ENCODE measurements at places on chromosomes 1 and 21.

DNA sequence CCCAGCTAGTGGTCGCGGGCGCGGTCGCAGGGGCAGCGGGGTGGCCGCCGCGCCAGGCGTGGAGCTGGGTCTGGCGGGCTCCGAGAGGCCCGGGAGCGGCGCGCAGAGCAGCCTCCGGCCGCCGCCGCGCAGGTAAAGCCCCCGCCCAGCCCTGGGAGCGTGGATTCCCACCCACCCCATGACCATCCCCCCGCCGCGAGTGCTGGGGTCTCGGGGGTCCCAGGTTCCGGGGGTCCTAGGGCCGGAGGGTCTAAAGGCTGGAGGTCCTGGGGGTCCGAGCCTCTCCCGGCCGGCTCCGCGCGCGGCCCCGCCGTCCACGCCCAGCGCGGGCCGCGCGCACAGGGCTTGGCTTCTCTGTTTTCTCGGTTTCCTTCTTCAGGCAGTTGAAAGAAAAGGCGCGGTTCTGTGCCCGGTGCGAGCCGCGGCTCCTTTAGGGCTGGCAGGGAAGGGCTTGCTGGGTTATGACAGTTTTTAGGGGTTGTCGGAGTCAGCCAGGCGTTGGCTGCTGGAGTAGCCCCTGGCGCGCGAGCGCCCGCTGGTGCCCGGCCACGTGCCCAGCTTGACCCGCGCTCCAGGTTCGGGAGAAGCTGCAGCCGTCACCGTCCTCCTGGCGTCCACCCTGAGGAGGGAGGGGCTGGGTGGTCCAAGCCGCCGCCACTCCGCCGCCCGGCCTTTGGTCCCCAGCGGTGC, 359 bp downstream of the LRRC3 start:
- no peak for DNase-seq

DNA sequence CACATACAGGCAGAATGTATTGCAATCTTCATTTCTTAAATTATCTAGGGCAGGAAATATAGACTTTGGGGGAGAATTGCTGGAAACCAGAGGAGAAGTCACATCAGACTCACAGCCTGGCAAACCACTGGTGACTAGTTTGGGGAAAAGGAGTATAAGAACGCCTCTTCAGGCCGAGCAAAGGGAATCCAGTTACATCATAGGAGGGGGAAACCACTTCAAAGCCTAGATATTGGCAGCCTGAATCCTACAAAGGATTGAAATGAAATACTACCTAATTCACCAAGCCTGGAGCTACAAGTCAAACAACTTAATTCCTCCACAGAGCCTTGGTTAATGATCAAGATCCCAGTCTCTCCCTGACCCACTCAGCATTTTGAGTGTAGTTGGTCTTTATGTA, 121.7 kb downstream of the SLC30A10 start:
- no peak for DNase-seq

DNA sequence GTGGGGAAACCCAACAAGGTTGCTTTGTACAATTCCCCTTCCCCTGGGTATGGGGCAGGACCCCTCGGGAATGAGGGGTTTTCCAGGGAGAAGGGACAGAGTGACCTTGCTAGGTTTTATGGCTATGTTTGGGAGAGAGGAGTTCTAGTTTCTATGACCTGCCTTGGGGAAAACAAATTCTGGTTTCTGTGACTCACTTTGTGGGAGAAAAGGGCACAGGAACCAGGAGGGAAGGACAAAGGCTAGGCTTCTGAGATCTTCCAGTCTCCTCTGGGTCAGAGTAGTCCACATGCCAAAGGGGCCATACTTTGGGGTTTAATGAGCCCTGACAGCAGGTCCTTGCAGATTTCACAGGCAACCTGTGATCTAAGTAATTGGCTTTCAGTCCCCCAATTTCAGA, 5.5 kb upstream of the PTGER3 start:
- no peak for DNase-seq

DNA sequence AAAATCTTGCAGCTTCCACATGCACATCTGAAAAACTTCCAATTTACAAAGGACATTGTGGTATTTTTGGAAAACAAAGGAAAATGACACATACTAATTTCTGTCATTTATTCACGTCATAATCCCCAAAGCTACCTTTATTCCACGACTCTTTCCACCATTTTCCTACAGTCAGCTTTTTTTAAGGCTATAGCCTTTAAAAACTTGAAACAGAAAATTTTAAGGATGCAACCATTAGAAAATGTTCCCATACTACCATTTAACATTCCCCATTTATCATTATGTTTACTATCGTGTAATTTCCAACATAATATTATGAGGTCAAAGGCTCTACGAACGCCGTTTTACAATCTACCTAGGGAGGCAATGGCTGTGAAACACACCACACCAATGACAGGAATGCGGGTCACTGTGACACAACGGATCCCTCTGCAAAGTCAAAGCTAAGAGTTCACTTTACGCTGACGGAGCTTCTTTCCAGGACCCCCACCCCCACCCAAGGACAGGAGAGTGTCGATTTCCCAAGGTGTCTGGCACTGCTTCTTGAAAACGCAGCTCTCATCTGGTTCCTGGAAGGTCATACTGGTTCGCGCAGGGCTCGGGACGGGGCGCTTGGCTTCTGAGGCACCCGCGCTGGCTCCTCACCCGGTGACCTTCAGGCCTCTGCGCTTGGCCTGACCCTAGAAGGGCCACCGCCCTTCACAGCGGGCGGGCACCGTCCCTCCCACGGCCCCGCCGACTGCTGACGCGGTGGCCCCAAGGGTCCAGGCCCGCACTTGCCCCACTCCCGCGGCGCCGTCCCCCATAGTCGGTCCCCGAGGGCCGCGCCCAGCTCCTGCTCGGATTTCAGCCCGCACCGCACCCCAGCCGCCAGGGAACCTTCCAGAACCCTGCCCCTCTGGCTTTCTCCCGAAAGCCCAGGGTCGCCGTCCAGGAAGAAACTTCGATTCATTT, 50.5 kb upstream of the ATF3 start:
- DNase-seq = peak; percentile 24

DNA sequence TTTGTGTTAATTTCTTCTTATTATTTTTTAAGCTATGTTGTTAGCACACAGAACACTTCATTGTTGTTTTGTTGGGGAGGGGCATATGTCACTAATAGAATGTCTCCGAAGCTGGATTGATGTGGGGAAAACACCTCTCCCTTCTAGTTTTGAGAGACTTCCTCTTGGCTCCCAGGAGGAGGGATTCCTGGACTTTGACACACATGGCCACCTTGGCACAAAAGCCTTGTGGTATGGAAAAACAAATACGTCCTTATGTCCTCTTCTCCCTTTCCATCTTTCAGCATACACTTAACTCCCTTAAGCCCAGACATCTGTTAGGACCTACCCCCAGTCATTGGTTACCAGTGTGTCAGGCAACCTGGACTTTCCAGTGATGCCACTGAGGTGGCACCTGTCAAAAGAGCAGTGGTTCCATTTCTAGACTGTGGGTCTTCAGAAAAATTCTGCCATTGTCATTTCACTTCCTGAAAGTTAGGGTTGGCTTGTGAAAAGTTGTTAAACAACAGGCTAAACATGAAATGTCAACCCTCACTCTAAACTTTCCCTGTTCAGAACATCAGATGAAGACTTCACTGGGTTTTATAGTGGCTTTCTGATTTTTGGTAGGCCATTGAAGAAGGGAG, 12.5 kb upstream of the ABCB10 start:
- DNase-seq = no peak

- no peak for DNase-seq
Measured at GRCh38 chr1:239733995-239734394, 347.6 kb downstream of the CHRM3 start.

GRCh38 chr1:7098641-7099040, 313.4 kb downstream of the CAMTA1 start:
- no peak for DNase-seq

DNA sequence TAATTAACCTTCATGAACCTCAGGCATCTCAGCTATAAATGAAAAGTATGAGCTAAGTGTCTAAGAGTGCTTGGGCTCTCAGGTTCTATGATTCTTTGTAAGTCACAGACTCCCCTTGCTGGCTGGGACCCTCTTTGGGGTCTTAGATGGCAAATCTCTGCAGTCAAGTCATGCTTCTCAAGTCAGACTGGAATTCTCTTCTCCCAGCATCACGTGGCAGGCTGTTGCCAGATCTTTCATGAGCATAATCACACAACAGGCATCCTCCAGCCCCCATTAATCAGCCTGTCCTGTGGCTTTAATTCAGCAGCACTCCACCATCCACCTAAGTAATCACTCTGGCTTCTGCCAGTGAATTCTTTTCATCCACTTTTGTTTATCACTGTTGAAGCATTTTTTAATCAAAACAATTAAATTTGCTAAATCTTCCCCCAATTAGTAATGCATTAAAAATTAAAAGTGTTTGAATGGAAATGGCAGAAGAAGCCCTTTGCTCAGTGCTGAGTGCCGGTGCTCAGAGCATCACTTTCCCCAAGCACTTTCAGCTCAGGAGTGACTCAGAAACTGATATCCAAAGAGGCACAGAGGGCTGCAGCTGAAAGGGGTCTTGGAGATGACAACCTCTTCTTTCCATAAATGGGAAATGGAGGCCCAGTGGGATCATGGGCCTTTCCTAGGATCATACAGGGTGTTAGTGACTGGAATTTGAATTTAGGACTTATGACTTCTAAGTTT, 50.2 kb downstream of the C8A start:
- no peak for DNase-seq
